ENCODE measurements at places on chromosomes 3 and 15. TPM values are rescaled to one million over a fixed set of nuclear protein-coding genes. Genes with fewer than 3 reads are reported as not detected.

DNA sequence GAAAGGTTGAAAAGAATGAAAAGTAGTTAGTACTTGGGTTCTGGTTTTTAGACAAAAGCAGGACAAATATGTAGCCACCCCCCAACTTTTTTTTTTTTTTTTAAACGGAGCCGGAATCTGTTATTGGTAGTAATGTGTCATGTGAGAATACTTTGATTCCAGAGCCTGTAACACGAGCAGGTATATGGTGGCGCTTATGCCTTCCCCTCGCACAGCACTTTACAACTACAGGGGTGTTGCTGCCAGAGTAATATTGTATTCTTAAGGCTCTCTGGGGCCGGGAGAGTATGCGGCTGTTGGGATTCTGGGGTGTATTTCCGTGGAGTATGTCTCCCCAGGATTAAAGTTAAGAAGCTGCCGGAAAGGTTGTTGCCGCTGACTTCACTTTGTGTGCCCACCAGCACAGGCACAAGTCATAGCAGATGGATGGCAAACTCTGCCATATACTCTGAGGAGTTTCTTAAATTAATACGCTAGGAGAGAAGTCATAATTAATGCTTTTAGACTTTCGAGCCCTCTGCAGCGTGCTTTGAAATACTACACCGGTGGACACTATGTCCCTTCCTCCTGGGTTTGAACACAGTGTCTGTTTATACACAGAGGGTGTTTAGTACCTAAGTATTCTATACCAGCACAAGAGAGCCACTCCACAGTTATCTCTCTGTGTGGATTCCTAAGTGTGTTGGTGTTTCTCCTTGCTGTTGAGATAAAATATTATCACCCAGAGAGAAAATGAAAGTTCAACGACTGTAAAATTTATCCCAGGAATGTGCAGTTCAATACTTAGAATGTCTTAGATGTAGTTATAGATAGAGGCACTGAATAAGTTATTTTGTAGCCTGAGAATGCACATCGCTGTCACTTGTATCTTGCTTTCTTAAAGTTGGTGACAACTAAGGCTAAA, 1.4 kb downstream of the MBNL1 start:
- peaks cover 20% of the 10 kb centered on the region for H3K4me1 ChIP-seq
- peak overlapping the region; percentile 99 for H3K27ac ChIP-seq
- peak; percentile 60 for DNase-seq
- H3K27me3 ChIP-seq: no peaks in the 10 kb centered on the region
- peak overlapping the region; percentile 82 for H3K4me3 ChIP-seq
- H3K36me3 ChIP-seq: no peaks in the 10 kb centered on the region

- no peaks in the 10 kb centered on the region for H3K27me3 ChIP-seq
- DNase-seq: no peak
- no peak overlapping the region for H3K27ac ChIP-seq
- no peaks in the 10 kb centered on the region for H3K4me1 ChIP-seq
Measured at GRCh38 chr3:120802916-120803315, 60.4 kb downstream of the GTF2E1 start.

The STT3B gene
- 121 TPM for total RNA-seq

The PARP15 gene
- total RNA-seq: 3.3 TPM

The SCAPER gene
- 6.0 TPM for total RNA-seq

DNA sequence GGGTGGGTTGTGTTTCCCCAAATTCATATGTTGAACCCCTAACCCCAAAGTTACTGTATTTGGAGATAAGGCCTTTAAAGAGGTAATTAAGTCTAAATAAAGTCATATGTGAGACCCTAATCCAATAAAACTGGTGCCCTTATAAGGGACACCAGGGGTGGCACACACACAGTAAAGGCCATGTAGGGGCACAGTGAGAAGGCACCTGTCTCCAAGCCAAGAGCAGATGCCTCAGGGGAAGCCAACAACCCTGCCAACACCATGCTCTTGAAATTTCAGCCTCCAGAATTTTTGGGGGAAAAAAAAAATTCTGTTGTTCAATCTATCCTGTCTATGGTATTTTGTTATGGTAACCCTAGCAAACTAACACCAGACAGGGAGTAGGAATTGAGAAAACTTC, 1.5 kb upstream of the GMNC start:
- H3K4me3 ChIP-seq: no peak overlapping the region
- DNase-seq: no peak
- no peaks in the 10 kb centered on the region for H3K27me3 ChIP-seq
- H3K27ac ChIP-seq: peak overlapping the region; percentile 68
- peaks cover 27% of the 10 kb centered on the region for H3K4me1 ChIP-seq
- H3K36me3 ChIP-seq: no peaks in the 10 kb centered on the region

DNA sequence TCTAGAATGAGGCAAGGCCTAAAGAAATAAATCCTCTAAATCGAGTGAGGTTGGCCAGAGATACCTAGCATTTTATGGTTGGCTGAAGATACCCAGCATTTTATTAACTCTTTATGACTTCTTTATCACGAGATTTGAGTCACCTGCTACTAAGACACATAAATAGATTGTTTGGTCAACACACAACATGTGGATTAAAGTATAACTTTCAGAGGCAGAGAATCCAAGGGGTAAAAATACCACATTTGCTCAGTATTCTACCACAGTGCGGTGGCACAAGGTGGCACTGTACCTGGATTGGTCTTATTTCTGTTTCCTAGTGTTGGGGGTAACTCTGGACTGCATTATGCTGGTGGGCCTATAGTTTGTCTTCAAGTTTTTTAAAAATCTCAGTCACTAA, 27.0 kb upstream of the VILL start:
- peak overlapping the region; percentile 90 for H3K27ac ChIP-seq
- no peaks in the 10 kb centered on the region for H3K27me3 ChIP-seq
- no peak overlapping the region for H3K4me3 ChIP-seq
- peaks cover 54% of the 10 kb centered on the region for H3K4me1 ChIP-seq
- DNase-seq: no peak

The ANKRD34C gene
- under 0.01 TPM for total RNA-seq

DNA sequence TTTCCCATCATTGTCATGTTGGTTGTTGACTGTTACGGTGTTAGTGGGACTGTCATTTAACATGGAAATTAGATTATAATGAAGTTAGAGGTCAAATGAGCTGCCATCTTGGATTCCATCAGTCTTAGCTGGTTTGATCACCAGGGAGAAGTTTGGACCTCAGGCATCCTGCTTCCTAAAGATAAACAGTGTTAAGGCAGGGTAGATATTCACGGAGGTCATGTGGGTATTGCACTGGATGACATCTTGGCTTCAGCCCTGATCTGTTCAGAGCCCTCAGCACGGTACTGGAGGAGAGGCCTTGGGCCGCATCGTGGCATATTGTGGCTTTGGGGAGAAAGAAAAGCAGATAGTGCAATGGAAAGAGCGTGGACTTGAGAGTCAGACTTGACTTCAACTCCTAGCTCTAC, 11.1 kb upstream of the MUC20 start:
- DNase-seq: no peak
- H3K27ac ChIP-seq: no peak overlapping the region
- H3K36me3 ChIP-seq: peaks cover 3% of the 10 kb centered on the region
- no peak overlapping the region for H3K4me3 ChIP-seq

DNA sequence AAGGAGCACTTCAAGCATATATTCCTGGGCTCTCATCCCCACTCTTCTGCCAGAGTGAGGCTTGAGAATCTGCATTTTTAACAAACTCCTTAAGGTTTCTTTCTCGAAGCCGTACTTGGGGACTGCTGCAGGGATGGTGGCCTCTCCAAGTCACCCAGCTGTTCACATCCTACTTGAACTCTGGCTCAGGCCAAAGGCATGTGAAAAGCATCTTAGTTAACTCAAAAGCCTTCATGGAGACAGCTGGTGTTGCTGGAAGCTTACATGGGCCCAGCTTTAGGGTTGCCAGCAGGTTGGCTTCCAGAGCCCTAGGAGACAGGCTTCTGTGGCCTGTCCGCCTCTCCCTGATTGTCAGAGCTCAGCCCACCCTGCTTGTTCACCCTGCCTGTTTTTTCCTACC, 139.2 kb downstream of the THSD4 start:
- no peak for DNase-seq
- H3K27me3 ChIP-seq: no peaks in the 10 kb centered on the region
- H3K4me1 ChIP-seq: no peaks in the 10 kb centered on the region
- no peak overlapping the region for H3K27ac ChIP-seq

DNA sequence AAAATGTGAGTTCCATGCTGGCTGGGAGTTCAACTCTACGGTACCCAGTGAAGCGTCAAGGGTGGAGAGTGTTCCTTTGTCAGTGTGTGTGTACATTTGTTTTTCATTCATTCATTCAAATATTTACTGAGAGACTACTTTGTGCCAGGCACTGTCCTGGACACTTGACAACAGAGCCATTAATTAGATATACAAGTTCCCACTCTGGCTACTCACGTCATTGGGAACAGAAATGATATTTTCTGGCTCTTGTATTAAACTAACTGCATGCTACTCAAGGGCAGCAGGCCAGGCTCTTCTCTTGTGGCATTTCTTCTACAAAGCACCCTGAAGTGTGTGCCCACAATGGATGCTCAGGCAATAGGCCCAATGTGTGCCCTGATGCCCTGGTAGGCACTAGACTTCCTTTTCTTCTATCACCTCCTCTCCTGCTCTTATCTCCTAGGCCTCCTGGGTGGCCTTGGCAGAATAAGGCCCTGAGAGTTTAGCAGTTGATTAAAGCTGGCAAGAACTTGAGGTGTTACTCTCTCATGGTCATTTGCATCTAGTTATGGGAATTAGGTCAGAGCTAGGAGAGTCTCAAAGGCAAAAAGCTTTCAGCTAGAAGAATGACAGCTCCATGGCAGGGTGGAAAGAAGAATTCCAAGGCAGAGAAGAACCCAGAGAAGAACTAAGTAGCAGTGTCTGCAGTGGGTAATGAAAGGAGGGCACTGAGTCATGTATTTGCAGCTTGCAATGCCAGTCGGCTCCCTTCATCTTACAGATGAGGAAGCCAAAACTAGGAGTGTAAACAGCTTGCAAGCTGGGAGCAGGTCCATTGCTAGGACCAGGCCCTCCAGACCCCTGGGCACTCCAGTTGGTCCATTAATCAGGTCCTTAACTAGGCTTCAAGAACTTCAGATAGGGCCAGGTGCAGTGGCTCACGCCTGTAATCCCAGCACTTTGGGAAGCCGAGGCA, 14.0 kb upstream of the SMAD3 start:
- H3K36me3 ChIP-seq: no peaks in the 10 kb centered on the region
- H3K4me3 ChIP-seq: no peak overlapping the region
- no peak for DNase-seq
- no peaks in the 10 kb centered on the region for H3K27me3 ChIP-seq

DNA sequence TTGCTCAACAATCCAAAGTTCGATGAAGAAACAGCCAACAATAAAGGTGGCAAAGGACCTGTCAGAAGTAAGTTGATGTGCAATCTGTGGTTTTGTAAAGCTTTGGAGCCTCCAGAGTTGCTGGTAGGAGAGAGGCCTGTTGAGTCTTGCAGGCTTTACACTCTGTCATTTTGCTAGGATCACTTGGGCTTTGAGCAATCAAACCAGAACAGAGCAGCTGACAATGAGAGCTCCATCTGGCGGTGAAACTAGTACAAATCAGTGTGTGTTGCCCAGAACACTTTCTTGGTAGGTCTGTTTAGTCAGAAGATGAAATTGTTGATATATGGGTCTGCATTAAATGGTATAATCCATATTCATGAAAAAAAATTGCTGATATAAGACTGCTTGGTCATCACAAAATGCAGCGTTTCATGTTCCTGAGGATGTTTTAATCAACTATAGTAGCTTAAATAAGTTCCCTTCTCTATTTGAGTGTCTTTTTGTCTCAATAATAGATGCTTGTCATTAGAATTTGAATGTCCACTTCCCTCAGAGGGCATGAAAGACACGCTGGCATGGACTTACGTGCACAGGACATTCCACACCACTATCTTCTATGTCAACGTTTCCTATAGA, 25.7 kb downstream of the TMOD2 start:
- no peak overlapping the region for H3K27ac ChIP-seq
- no peaks in the 10 kb centered on the region for H3K36me3 ChIP-seq
- H3K27me3 ChIP-seq: no peaks in the 10 kb centered on the region
- peaks cover 5% of the 10 kb centered on the region for H3K4me1 ChIP-seq
- DNase-seq: peak; percentile 53

- no peaks in the 10 kb centered on the region for H3K27me3 ChIP-seq
- DNase-seq: no peak
- H3K36me3 ChIP-seq: peaks cover 42% of the 10 kb centered on the region
- peak overlapping the region; percentile 12 for H3K4me3 ChIP-seq
- H3K4me1 ChIP-seq: peaks cover 82% of the 10 kb centered on the region
- H3K27ac ChIP-seq: peak overlapping the region; percentile 67
Measured at GRCh38 chr3:171001957-171002694, 24.4 kb downstream of the SLC2A2 start.

GRCh38 chr3:39101022-39101689, 6.3 kb downstream of the GORASP1 start:
- peaks cover 18% of the 10 kb centered on the region for H3K4me1 ChIP-seq
- H3K27ac ChIP-seq: no peak overlapping the region
- no peaks in the 10 kb centered on the region for H3K27me3 ChIP-seq
- DNase-seq: no peak
- no peak overlapping the region for H3K4me3 ChIP-seq
- H3K36me3 ChIP-seq: peaks cover 41% of the 10 kb centered on the region

DNA sequence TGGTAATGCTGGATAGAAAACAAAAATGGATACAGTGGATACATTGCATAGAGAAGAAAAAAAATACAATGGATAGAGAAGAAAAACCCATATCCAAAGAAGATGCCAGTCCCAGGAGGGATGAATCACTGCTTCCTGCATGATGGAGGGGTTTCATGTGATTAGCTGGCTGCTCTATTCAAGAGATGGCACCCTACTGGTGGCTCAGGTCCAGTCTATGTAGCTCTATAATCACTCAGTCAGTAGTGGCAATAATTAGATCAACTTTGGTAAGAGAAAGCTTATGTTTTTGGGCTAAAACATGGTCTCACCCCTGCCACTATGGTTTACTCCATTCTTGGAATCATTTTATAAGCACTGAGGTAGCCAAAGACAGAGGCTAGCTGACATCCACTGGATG, 33.7 kb upstream of the NOX5 start:
- no peaks in the 10 kb centered on the region for H3K27me3 ChIP-seq
- H3K27ac ChIP-seq: no peak overlapping the region
- DNase-seq: no peak
- H3K36me3 ChIP-seq: no peaks in the 10 kb centered on the region
- H3K4me3 ChIP-seq: no peak overlapping the region

- H3K36me3 ChIP-seq: peaks cover 26% of the 10 kb centered on the region
- no peaks in the 10 kb centered on the region for H3K4me1 ChIP-seq
- no peak overlapping the region for H3K4me3 ChIP-seq
- DNase-seq: no peak
- H3K27ac ChIP-seq: no peak overlapping the region
- no peaks in the 10 kb centered on the region for H3K27me3 ChIP-seq
Measured at GRCh38 chr3:127709320-127710060, 36.7 kb downstream of the ABTB1 start.

- no peaks in the 10 kb centered on the region for H3K27me3 ChIP-seq
- H3K4me3 ChIP-seq: no peak overlapping the region
- H3K36me3 ChIP-seq: no peaks in the 10 kb centered on the region
- no peak overlapping the region for H3K27ac ChIP-seq
- H3K4me1 ChIP-seq: no peaks in the 10 kb centered on the region
Measured at GRCh38 chr3:59406943-59407342, 357.1 kb upstream of the CFAP20DC start.

Measured in liver (tissue), 10 donors.